ENCODE measurements at places on chromosomes 12 and 14.

GRCh38 chr12:53989227-53990113 lies 4.5 kb downstream of the HOXC10 start:
- no peak for DNase-seq

DNA sequence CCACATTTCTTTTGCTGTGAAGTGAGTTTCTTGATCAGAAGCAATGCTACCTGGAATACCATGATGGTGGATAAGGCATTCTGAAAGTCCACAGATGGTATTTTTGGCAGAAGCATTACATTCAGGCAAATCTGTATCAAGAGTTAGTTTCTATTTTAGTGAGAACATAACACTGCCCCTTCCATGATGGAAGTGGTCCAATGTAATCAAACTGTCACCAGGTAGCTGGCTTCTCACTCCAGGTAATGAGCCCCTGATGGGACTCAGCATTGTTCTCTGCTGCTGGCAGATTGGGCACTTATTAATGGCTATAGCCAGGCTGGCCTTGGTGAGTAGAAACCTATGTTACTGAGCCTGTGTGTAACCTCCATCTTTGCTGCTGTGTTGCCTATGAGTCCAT lies 80.7 kb downstream of the KCNA5 start:
- DNase-seq = no peak

GRCh38 chr12:85277191-85277590 lies 2.8 kb upstream of the ALX1 start:
- no peak for DNase-seq

DNA sequence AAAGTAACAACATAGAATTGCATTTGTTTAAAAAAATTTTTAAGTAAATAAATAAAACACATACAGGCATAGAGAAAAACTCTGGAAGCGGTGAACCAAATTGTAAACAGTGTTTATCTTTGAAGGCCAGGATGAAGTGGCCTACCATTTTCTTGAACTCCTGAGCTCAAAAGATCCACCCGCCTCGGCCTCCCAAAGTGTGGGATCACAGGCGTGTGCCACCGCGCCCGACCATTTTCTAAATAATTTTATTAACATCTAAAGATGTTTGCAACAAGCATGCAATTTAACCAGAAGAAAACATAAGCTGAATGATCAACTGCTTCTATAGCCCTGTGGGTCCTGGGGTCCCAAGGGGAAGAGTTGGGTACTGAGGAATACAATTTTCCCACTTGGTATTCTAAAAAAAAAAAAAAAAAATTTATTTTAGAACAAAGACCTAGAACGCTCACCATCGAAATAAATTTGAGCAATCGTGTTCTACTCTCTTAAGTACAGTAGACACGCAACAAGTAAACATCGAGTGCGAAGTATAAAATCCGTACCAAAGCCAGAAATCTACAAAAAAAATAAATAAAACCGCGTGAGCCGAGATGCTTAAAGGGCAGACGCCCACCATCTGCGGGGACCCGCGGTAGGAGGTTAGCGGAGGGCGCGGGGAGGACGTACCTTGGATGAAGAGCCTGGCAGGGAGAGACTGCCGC lies 484 bp downstream of the MIS18BP1 start:
- no peak for DNase-seq

- DNase-seq = no peak
Observed at GRCh38 chr12:59398164-59398563, 197.7 kb upstream of the SLC16A7 start.

DNA sequence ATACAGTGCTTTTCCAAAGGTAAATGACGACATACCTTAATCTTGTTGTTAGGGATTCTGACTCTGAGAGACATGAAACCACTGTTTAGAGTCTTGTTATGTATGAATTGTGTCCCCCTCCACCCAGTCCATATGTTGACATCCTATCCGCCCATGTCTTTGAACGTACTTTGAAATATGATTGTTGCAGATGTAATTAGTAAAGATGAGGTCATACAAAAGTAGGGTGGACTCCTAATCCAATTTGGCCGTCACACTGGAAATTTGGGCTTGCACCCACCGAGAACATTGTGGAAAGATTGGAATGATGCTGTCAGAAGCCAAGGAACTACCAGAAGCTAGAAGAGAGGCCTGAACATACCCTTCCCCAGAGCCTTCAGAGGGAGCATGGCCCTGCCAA lies 62.2 kb downstream of the RGS6 start:
- no peak for DNase-seq

DNA sequence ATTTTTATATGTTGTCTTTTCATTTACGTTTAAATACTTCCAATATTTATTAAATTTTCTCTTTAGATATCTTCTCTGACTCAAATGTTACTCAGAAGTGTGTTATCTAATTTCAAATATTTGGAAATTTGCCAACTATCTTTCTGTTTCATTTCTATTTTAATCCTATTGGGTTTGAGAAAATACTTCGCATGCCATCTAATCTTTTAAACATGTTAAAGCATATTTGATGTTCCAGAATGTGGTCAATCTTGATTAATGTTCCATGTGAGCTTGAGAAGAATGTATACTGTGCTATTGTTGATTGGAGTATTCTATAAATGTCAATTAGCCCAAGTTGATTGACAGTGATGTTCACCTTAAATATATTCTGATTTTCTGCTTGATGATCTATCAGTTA lies 11.9 kb upstream of the DCN start:
- no peak for DNase-seq

DNA sequence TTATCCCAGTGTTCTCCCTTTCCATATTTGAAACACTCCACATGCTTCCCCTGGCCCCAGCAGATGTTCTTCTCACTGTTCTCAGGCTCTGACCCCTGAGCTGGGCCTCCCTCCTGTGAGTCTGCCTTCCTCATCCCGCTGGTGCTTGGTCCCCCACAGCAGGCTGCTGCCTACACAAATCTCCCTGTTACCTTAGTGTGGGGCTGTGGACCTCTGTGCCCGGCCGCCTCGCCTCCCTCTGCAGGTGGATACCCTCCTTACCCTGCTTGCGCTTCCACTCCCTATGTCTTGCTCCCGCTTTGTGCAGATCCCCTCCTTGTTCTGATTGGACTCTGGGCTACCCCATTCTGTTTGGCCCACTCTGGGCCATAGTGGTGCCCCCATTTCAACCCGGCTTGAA lies 6.9 kb downstream of the DERA start:
- no peak for DNase-seq

DNA sequence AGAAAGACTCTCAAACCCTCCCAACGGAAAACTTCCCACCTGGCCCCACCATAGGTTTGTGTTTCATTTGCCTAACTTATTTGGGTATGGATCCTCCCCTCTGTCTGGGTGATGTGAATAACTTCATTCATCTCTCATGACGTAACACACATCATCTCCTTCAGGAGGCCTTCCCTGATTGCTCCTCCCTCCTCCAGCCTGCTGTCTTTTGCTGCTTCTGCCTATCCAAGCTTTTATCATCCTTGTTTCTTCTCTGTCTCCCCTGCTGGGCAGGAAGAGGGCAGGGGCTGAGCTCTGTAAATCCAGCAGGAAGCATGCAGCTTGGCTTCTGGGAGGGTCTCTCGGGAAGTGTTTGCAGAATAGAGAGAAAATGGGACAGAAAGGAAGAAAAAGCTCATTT lies 766.0 kb upstream of the TBX3 start:
- no peak for DNase-seq

GRCh38 chr14:28770061-28770460 lies 3.5 kb downstream of the FOXG1 start:
- no peak for DNase-seq

GRCh38 chr12:120361506-120362208 lies 7.3 kb downstream of the MSI1 start:
- no peak for DNase-seq

DNA sequence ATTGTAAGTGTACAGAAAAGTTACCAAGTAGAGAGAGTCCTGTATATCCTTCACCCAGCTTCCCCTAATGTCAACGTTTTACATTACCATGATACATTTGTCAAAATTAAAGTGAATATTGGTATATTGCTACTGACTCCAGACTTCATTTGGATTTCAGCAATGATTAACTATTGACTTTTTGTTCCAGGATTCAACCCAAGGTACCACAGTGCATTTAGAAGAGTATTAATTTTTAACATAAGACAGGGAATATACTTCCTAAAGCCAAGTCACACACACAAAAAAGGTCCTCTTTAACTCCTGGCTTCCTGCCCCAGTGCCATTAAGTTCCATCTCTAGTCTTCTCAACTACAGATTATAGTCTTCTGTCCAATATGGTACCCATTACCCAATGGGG lies 75.5 kb upstream of the RBM19 start:
- DNase-seq = no peak

DNA sequence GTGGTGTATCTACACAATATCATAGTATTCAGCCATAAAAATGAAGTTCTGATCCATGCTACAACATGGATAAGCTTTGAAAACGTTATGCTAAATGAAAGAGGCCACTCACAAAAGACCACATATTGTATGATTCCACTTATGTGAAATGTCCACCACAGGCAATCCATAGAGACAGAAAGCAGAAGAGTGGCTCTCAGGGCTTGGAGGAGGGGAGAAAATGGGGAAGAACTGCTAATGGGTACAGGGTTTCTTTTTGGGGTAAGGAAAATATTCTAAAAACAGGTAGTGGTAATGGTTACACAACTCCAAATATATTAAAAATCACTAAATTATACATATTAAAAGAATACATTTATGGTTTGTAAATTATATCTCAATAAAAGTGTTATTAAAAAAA lies 16.5 kb downstream of the SCNN1A start:
- no peak for DNase-seq

GRCh38 chr14:24377126-24377525 lies 9.1 kb downstream of the NFATC4 start:
- no peak for DNase-seq

DNA sequence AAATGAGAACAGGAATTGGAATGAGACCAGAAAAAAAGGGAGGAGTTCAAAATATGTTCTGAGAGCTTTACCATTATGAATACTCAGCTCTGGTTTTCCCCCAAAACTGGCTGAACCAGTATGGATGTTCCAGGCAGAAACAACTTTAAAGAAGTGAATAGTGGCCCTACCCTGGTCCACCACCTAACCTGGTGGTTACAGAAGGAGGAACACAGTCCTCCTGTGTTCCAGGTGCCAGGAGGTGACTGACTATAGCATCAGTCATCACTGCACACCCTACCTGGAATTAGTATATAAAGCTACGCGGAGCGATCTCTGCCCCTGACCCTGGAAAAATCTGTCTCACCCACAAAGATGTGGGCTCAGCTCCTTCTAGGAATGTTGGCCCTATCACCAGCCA lies at the start of gene A2ML1:
TSS of gene A2ML1 (plus strand) at position 324 of the 400 bp plus-strand sequence. CDS start at position 355, 31 bp downstream.
- no peak for DNase-seq

- DNase-seq = no peak
Observed at GRCh38 chr12:93229494-93230325, 148.0 kb upstream of the NUDT4 start.

DNA sequence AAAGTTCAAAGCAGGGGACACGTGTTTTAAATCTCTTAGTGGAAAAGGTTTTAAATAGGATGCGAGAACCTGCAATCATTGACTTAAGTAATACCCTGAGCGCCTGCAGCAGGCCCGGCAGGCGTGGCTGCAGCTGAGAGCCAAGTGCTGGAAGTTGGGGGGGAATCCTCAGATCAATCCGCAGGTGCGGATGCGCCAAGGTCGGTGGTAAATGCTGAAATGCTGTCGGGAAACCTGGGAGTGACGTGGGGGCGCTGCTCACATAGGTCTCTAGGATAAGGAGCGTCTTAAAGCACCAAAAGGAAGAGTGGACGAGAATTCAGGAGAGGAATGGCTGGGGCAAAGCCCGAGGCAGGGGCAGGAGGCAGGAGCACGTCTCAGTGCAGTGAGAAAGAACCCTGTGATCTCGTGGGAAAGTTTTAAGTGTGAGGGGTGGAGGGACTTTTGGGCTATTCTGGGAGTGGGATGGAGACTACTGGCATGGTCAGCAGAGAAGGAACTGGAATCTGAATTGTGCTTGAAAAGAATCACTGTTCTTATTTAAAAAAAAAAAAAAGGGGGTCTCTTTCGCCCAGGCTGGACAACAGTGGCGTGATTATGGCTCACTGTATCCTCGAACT lies 883 bp upstream of the CDCA4 start:
- DNase-seq = peak; percentile 54

GRCh38 chr14:78129375-78129774 lies 40.8 kb upstream of the NRXN3 start:
- DNase-seq = no peak

DNA sequence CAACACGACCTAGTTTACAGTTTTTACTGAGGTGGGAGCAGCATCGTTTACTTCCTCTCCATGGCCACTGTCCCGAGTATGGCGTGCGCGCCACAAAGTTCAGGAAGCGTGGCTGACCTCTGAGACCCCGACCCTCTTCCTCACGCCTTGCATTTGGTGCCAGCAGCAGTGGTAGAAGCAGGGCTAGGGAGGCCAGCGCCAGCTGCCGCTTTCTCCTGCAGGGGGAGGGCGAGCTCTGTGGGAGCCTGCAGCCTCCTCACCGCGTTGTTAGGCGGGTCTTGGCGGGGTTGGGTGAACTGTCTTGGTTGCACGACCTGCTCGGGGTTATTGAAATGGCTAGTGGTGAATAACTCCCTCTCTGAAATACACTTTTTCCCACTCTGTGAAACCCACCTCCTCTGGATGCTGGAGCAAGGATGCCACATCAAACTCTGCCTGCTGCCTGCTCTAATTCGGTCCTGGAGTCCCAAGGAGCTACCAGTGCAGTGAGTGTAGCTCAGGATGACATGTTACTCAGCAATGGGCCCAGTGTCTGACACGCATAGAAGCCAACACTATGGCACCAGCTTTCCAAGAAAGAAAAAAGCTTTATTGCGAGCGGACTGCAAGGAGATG lies 22.3 kb upstream of the TDRD9 start:
- DNase-seq = peak; percentile 36

- no peak for DNase-seq
Observed at GRCh38 chr14:64929014-64929359, 13.6 kb downstream of the GPX2 start.

DNA sequence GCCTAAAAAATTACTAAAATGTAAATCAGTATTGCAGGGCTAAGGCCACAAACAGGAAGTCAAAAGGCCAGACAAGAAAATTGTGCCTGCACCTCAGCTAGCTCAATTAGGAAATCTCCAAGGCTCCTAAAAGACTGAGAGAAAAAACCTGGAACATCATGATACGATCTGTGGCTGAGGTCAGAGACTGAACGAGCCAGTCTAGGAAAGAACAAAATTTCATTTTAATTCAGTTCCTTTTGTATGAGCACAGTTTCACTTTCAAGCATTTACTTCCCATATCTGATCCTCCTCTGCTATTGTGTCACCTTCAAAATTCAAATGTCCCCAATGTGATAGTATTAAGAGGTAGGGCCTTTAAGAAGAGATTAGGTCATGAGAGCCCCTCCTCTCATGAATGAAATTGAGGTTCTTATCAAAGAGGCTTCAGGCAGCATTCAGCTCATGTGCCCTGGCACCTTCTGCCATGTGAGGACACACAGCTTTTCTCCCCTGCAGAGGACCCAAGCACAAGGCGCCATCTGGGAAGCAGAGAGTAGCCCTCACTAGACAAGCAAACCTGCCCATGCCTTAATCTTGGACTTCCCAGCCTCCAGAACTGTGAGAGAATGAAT lies 14.8 kb downstream of the PRKAB1 start:
- DNase-seq = no peak

Measured in activated naive CD4-positive, alpha-beta T cell treated with anti-CD3 and anti-CD28 coated beads, Interleukin-2, amount 50 U/mL, for 16 hours (primary cell).